ENCODE measurements at places on chromosomes 7 and 10. TPM values are rescaled to one million over a fixed set of nuclear protein-coding genes. Genes with fewer than 3 reads are reported as not detected.

Gene CUZD1
- 4,010 TPM for polyA plus RNA-seq

Gene GET4
- 35.4 TPM for polyA plus RNA-seq

Gene NUTM2E
- not detected for polyA plus RNA-seq

Gene TRPV5
- 0.05 TPM for polyA plus RNA-seq

Gene ADRA2A
- polyA plus RNA-seq = 3.9 TPM

Gene OR2F1
- polyA plus RNA-seq = not detected

Gene GRM3
- not detected for polyA plus RNA-seq

Gene CCL26
- 0.23 TPM for polyA plus RNA-seq

Gene RARRES2
- 206 TPM for polyA plus RNA-seq

Gene TUBB8
- polyA plus RNA-seq = not detected

Gene FAM241B
- 4.6 TPM for polyA plus RNA-seq

Gene NXPH1
- not detected for polyA plus RNA-seq

Gene GPR26
- under 0.01 TPM for polyA plus RNA-seq

Gene PHYHIPL
- polyA plus RNA-seq = 2.3 TPM

Gene TFEC
- polyA plus RNA-seq = 1.6 TPM

Gene ZPBP
- not detected for polyA plus RNA-seq

Gene TSPAN14
- polyA plus RNA-seq = 82.7 TPM

Gene CNPY1
- not detected for polyA plus RNA-seq

Gene PTPN20
- 0.34 TPM for polyA plus RNA-seq

Gene BAZ1B
- polyA plus RNA-seq = 20.1 TPM

Gene FEZF1
- not detected for polyA plus RNA-seq

Gene KCNH2
- polyA plus RNA-seq = 0.19 TPM

All from adipose tissue (tissue), 3 donors.